ENCODE measurements at places on chromosomes 4 and X. TPM values are rescaled to one million over a fixed set of nuclear protein-coding genes. Genes with fewer than 3 reads are reported as not detected.

- no peak for DNase-seq
Measured at GRCh38 chrX:118560489-118560888, 64.9 kb downstream of the DOCK11 start.

- DNase-seq = peak; percentile 2
Measured at GRCh38 chrX:84046403-84046984, 141.5 kb downstream of the RPS6KA6 start.

GRCh38 chr4:138174981-138175794 is 67.0 kb downstream of the SLC7A11 start:
- DNase-seq = no peak

SERTM2 gene
- total RNA-seq = not detected

DNA sequence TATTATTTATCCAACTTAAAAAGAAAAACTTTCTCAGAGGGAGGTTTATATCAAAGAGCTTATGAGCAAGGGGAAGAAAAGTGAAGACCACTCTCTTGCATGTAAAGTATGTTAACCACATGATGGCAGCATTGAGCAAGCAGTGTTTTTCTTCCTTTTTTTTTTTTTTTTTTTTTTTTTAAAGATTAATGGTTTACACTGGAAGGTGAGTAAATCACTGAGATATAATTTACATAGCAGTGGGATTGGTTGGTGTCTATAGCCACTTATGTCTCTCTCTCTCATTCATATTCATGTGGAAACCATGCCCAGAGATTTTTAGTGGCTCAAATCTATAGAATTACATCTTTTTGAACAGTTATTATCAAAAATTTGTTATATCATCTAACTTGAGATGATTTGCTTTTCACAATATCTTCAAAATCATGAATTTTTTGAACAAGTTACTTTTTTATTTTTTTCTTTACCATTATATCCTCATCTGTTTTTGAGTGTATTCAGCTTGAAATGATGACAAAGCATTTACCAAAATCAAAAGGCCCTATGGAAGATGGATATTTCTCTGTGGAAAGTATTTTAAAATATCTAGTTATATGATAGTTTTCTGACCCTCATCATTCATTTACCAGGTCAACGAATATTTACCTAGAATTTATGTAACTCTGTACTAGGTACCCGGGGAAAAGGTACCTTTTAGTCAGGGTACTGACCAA is 31.6 kb downstream of the MTHFD2L start:
- DNase-seq = peak; percentile 42

DNA sequence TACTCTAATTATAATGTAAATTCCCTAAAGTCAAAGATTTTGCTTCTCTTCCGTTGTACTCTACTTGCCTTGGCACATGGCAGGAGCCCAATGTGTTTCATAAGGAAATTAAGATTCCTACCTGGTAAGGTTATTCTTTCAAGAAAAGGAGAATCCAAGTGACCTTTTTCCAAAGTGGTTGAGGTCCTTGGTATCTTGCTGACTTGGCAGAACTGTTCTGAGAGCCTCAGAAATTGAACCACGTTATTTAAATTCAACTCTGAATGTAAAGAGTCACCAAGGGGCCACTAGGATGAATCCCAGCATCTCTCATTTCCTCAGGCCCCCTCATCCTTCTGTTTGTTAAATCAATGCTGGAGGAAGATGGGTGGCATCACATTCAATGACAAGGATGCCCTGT is 418.2 kb upstream of the MAGEB2 start:
- DNase-seq = no peak

- no peak for DNase-seq
Measured at GRCh38 chrX:153573984-153574383, 25.0 kb downstream of the CCNQ start.

DNA sequence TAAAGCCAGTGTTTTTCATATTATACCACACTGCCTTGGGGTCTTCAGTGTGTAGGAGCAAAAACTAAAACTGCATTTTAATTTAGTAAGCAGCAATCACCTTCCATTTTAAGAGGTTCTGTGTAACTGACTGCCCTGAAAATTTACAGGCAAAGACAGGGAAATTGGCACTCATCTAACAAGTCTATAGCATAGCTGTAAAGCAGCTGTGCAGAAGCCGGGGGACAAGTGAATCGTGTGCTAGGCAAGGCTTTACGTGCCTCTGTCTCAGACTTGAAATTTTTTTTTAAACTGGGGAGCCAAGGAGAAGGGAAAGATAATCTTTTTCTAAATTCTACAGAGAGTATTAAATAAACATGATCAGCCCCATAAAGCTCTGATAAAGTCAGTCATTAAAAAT is 39.7 kb downstream of the TSPAN5 start:
- no peak for DNase-seq

DNA sequence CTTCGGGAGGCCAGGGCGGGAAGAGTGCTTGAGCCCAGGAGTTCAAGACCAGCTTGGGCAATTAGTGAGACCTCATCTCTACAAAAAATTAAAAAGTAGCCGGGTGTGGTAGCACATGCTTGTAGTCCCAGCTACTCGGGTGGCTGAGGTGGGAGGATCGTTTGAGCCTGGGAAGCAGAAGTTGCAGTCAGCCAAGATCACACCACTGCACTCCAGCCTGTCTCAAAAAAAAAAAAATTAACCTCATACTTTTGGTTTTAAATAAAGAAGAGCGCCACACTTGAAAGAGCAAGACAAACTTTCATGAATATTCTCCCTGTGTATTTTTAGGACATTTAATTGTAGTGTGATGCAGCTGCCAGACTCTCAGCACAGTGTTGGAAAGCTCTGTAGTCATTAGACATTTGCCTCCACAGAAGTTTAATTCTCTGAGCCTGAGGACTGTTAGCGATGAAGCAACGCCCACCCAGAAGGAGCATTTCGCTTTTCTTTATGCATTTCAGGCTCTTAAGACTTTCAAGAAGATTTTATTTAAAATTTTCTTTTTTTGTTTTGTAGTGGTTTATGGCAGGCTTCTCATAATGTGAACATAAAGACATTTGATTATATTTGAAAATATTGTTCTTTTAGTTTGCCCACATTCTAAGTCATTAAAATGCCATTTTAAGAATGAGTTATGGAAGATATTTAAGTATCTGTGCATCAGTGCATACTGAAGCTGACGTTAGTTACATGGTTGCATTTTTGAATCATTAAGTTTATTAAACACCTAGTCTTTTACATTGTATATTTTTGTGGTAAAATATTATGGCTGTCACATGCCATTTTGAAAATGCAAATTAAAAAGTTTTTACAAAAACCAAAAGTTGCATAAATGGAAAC is 45.8 kb downstream of the DCLK2 start:
- DNase-seq = no peak

GRCh38 chr4:30840571-30840970 is 120.4 kb downstream of the PCDH7 start:
- DNase-seq = no peak

FRG2 gene
- total RNA-seq = not detected

IL3RA gene
- total RNA-seq = not detected

DIAPH2 gene
- total RNA-seq = 3.9 TPM

RNF150 gene
- total RNA-seq = 4.9 TPM

INTU gene
- total RNA-seq = 3.3 TPM

GRCh38 chr4:85724791-85725563 is 250.0 kb downstream of the ARHGAP24 start:
- DNase-seq = no peak

DNA sequence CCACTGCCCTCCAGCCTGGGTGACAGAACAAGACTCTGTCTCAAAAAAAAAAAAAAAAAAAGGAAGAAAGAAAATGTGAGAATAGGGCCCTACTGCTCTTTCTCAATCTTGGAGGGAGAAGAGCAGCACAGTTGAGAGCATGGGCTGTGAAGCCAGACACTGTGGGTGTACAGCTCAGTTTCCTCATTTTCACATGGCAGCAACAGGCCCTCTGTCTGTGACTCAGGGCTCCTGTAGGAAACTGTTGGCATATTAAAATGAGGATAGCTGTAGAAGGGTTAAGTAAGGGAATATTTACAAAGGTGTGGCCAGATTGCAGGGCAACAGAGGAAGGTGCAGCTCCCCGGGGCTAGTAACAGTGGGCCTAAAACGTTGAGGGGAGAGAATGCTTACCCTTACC is 3.4 kb downstream of the AKAP14 start:
- DNase-seq = no peak

DNA sequence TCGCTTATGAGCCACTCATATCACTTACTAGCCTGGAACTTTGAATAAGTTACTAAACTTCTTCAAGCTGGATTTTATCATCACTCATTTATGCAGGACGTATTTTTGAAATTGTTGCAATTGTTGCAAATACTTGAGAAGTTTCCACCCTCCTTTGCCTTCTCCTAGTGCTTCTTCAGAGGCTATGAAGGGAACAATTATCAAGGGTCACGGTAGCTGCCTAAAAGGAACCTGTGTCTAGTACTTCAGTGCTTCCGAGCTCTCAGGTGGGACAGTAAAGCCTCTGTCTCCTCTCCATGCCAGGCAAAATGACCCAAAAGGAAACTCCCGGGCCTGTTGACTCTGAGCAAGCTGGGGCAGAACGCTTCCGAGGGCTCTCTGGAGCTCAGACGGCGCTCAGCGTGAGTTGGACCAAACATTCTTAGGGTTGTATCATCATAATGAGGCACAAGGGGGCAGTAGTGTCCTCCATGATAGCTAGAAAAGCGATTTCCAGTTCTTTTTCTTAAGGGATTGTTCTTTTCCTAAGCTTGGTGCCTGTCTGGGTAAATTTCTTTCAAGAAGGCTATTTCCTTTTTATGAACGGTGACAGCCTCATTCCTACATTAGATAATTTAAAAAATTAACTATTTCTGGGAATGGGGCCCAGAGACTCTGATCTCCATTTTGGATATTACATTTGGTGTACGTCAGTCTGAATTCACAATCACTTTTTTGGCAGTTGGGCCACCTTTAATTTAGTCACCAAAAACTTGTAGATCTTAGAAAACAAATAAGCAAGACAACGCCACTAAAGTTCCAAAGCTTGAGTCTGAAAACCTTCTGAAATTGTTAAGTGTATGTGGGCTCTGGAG is 73.1 kb downstream of the PACRGL start:
- peak; percentile 60 for DNase-seq
